A172 (cell line): ENCODE measurements at places on chromosomes 3 and 15. TPM values are rescaled to one million over a fixed set of nuclear protein-coding genes. Genes with fewer than 3 reads are reported as not detected.
A peak's percentile ranks its signal among the peaks of the same experiment; 100 is the strongest.

GRCh38 chr3:24929521-24929920 lies 434.9 kb upstream of the THRB start:
- DNase-seq = no peak

GRCh38 chr3:67044955-67045354 lies 46.8 kb downstream of the KBTBD8 start:
- DNase-seq = peak; percentile 2

GRCh38 chr3:152299249-152299976 lies 30.7 kb downstream of the MBNL1 start:
- no peak for DNase-seq

- no peak for DNase-seq
Measured at GRCh38 chr3:59775761-59776325, 726.0 kb upstream of the CFAP20DC start.

GRCh38 chr15:93189561-93189960 lies 100.5 kb upstream of the RGMA start:
- no peak for DNase-seq

DNA sequence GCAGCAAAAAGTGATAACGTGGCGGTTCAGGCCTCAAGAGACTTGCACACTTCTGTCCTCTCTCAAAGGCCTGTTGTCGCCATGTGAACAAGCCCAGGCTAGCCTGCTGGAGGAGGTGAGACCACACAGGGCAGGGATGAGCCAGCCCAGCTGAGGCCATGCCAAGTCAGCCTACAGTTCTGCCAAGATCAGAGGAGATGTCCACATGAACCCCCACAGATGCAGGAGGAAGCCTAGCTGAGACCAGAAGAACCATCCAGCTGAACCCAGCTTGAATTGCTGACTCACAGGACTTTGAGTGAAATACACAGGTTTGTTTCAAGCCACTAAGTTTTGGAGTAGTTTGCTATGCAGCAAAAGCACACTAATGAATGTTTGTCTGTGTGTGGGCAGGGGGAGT lies 50.3 kb upstream of the SEC13 start:
- DNase-seq = peak; percentile 72

GRCh38 chr15:71325481-71325880 lies 210.2 kb downstream of the THSD4 start:
- peak; percentile 37 for DNase-seq

GRCh38 chr3:126781889-126782491 lies 78.0 kb downstream of the CHCHD6 start:
- peak; percentile 87 for DNase-seq

DNA sequence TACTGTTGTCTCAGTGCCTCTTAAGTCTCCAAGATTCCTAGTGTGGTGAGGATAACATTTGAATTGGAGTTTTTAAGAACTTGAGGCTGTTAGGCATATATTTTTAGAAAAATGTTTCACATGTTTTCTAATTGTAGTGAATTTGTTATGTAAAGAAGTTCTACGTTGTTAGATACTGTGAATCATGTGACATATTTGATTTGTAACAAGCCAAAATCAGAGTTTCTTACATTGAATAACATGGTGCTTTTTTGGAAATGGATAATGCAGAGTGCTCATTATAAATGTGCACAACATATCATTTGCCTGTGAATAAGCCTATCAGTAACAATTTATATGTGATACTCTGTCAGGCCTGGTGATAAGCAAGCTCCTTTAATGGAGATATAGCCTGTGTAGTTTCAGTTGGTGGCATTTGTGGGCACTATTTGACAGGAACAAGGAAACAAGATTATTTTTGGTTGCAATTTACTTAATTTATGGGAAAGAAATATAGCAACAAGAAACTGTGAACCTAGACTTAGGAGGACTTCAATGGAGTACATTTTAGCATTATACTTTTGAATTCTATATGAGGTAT lies 328.8 kb downstream of the ARPP21 start:
- no peak for DNase-seq

- peak; percentile 44 for DNase-seq
Measured at GRCh38 chr15:57213862-57214261, 162.4 kb upstream of the CGNL1 start.

DNA sequence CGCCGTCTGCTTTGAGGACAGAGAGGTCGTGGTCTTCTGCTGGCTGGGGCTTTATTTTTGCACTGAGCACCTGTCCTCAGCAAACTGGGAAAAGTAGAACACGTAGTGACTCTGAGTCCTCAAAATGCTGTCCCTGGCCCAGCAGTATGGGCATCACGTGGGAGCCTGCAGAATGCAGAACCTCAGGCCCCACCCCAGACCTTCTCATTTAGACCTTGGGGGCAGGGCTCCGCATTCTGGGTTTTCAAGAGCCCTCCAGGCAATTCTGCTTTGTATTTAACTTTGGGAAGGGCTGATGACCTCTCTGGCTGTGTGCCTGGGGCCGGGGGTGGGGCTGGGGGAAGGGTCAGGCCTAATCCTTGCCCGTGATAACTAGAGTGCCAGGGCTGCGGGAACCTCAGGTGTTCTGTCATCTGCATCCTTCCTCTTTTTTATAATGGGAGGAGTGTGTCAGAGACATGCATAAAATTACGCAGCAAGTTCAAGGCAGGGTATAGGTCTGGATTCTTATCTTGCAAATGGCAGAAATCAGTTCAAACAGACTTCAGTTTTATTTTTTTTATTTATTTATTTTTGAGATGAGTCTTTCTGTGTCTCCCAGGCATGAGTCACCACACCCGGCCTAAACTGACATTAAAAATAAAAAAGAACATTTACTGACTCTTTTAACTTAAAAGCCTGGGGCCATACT lies 11.1 kb downstream of the SLC6A6 start:
- DNase-seq = peak; percentile 68

GRCh38 chr15:73628102-73628501 lies 5.1 kb downstream of the NPTN start:
- DNase-seq = no peak

GRCh38 chr3:121659586-121659985 lies 1.1 kb downstream of the HCLS1 start:
- DNase-seq = no peak

DNA sequence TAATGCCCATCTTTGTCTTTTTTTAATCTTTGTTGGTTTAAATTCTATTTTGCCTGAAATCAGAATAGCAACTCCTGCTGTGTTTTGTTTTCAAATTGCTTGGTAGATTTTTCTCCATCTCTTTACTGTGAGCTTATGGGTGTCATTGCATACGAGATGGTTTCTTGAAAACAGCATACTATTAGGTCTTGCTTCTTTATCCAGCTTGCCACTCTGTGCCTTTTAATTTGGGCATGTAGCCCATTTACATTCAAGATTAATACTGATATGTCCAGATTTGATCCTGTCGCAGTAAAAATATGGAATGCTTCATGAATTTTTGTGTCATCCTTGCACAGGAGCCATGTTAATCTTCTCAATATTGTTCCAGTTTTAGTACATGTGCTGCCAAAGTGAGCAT lies 316.6 kb downstream of the CGGBP1 start:
- no peak for DNase-seq

DNA sequence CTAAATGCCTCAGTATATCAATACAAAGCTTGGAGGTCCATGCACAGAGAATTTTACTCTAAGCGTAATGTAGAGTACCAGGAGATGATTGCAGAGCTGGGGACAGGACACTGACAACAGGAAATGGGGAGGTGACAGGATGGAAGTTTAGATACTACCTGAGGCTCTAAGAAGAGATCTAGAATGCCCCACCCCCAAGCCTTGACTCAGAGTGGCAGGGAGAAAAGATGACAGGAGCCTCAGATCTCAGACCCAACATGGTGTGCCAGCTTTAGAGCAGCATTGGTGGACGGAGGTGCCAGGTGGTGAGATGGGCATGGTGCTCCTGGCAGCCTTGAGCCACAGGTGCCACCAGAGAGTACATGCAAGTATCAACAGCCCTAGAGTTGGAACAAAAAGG lies 62.5 kb downstream of the LYZL4 start:
- no peak for DNase-seq

DNA sequence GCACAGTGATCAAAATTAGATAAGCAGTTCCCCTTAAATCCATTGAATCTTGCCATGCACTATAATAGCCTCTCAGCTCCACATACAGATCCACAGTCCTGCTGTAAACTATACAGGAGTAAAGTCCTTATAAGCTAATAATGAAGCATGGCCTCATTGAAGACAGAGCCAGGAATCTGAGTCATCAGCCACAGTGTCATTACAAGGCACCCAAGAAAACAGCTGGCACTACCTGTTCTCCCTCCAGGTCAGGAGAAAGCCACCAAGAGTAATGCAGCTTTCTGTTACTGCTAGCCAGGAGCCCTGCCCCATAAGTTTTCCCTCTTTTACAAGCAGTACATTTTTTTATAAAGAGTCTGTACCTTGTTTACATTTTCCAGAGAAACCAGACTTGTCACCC lies 27.3 kb downstream of the WDR49 start:
- no peak for DNase-seq

GRCh38 chr3:140904521-140904920 lies 37.1 kb upstream of the SLC25A36 start:
- DNase-seq = no peak

DNA sequence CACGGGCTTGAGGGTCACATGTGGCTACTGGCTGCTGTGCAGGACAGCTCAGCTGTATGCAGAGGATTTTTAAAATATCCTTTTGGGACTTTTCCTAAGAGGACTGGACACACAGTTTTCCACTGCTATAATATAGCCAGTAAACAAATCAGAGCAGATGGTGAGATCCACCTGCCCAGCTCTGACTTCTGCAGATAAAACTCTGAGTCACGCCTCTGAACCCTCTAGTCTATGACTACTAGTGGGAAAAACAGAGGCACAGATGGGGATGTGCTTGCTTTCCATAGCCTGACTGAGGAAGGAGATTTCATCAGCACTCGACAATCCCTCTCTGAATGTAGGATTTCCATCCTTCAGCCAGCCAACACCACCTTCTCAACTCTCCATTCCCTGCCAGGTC lies 45.1 kb downstream of the COLQ start:
- peak; percentile 13 for DNase-seq

GRCh38 chr3:129343643-129344360 lies 65.1 kb downstream of the HMCES start:
- no peak for DNase-seq

DNA sequence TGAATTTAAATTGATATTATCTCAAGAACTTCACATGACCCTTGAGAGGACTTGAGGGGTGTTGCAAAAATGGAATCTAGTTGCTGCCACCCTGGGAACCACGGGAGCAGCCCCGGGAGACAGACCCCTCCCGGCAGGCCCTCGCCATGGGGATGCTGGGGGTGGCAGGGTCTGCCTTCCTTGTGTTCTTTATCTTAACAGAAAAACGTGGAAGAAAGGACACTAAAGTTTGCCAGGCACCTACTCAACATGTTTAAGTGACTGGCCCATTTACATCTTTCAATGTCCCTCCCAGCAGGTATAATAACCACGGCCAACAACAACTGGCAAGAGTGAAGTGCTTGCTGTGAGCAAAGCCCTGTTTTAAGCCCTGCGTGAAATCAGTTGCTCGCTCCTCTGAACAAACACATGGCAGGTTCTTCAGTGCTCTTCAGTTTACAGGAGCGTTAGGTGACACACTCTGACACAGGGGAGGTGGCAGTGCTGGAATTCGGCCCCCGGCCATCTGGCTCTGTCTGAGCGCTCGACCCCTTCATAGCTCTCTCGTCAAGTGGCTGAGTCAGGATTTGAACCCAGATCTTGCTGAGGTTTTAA lies 112.5 kb downstream of the ASB7 start:
- DNase-seq = no peak

- DNase-seq = no peak
Measured at GRCh38 chr3:197951392-197951990, 1.5 kb downstream of the RPL35A start.

- no peak for DNase-seq
Measured at GRCh38 chr15:68310178-68310803, 32.7 kb downstream of the FEM1B start.

Gene SQOR
- 19.0 and 21.7 TPM in 2 replicates for total RNA-seq

Gene KLF15
- total RNA-seq = 0.03 and 0.31 TPM in 2 replicates

Gene CD96
- not detected in 2 replicates for total RNA-seq

Gene CYP8B1
- not detected in 2 replicates for total RNA-seq

Gene LYZL4
- total RNA-seq = not detected in 2 replicates

Gene DOCK3
- 1.4 TPM in 2 replicates for total RNA-seq

Gene DPPA2
- total RNA-seq = not detected in 2 replicates

Gene GABRR3
- total RNA-seq = not detected in 2 replicates

Gene REC114
- total RNA-seq = not detected in 2 replicates
